ENCODE measurements at places on chromosomes 11 and 22.

DNA sequence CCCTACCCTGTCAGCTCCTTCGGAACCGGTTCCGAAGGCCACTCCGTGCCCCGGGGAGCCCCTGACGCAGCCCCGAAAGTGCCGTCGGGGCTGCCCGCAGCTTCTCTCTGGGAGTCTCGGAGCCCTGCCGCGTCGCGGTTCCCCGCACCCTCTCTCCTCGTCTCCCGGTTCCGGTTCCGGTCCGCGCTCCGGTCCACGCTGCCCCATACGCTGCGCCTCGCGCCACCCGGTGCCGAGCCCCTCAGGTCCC is 618 bp downstream of the MTA2 start:
- DNase-seq = no peak

- DNase-seq = no peak
Observed at GRCh38 chr11:69771466-69771865, 3.7 kb downstream of the FGF4 start.

DNA sequence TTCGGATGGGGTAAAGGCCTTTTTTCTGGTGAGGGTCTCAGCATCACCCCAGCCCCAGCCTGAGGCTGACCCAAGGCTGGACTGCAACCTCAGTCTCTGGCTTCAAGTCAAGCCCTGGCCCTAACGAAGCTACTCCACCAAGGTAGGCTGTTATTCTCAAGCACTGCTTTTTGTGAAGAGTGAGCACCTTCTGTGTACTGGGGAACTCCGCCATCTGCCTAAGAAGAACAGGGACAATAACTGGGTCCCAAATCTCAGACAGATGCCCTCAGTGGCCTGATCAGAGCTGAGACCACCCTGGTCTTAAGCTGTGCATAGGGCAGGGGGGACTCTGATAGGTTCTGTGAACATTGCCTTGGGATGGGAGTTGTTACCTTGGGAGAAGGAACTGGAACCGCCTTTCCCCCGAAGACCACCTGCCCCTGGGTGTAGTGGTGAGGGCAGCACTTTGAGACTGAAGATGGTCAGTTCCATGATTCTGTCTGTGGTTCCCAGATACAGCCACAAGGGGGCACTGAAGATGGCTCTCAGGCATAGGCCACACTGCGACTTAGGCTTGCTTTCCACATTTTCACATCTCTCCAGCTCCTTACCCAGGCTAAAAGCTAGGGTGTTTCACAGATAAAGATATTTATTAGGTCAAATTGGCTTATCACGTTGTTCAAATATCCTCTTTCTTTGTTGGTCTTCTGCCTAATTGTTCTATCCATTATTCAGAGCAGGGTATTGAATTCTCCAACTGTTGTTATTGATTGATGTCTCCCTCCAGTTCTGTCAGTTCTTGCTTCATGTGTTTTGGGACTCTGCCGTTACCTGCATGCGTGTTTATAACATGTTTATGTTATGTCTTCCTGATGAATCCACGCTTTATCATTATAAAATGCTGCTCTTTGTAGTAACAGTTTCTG is 11.8 kb upstream of the UVRAG start:
- peak; percentile 49 for DNase-seq

GRCh38 chr11:128724891-128725611 is 31.2 kb downstream of the FLI1 start:
- DNase-seq = no peak

GRCh38 chr22:20618488-20618887 is 111.1 kb downstream of the MED15 start:
- no peak for DNase-seq

- DNase-seq = no peak
Observed at GRCh38 chr22:24466716-24467328, 28.3 kb upstream of the UPB1 start.

- no peak for DNase-seq
Observed at GRCh38 chr22:41732096-41732772, 32.9 kb downstream of the MEI1 start.

DNA sequence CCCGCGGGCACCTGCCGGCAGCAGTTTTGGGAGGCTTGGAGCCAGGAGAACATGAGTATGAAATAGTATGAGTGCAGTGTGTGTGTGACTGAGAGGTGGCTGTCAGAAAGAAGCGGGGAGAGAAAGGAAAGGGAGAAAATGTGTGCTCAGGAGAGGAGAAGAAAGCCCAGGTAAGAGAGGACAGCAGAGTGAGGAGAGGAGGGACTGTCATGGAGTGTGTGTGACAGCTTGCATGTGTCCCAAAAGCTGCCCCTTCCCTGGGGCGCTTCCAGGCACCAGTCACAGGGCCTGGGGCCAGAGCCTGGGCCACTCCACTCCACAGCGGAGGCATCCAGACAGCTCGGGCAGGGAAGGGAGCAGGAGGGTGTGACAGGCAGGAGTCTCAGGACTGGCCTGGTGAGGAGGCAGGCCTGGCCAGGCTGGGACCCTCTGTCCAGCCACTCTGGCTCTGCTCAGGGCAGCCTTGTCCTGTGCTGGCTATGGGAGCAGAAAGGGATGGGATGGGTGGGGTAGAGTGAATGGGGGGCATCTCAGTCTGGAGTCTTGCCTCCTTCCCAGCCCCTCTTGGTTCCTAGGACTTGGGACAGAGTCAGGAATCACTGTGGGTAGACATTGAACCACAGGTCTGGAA is 949 bp downstream of the MMP11 start:
- DNase-seq = no peak

GRCh38 chr11:68447015-68447801 is 13.3 kb upstream of the PPP6R3 start:
- DNase-seq = peak; percentile 67
